ENCODE measurements at places on chromosomes 13 and 19.

DNA sequence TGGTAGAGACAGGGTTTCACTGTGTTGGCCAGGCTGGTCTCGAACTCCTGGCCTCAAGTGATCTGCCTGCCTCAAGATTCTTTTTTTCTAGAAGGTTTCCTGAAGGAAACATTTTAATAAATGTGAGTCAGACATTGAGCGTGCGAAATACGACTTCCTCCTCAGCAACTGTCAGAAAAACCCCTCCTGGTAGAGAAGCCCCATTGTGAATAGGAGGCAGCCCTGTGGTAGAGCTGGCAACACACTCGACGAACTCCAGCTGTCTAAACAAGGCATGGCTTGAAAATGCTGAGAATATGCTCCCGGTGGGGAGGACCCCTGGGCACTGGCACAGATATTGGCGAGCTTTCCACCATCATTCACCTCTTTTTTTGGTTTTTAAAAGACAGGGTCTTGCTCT, 9.8 kb downstream of the ZNF333 start:
- no peak for DNase-seq

GRCh38 chr19:12935071-12935470, 1.6 kb upstream of the FARSA start:
- DNase-seq = no peak

DNA sequence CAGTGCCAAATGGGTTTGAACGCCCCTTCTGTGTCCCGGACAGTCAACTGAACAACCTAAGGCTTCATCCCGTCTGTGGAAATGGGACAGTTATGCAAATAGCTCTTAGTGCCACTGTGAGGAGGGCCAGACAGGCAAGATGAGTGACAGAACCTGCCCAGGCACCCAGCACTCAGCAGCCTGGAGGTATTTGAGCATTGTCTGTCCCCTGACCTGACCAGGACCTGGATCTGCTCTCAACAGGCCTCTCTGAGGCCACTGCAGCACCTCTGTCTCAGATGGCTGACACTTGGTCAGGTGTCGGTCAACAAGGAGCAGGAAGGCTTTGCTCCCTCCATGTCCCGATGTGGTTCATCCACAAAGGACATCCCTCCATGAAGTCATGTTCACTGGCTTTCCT, 67.9 kb downstream of the CCDC70 start:
- no peak for DNase-seq

- DNase-seq = peak; percentile 62
Measured at GRCh38 chr19:54168174-54168917, 4.6 kb downstream of the TMC4 start.

DNA sequence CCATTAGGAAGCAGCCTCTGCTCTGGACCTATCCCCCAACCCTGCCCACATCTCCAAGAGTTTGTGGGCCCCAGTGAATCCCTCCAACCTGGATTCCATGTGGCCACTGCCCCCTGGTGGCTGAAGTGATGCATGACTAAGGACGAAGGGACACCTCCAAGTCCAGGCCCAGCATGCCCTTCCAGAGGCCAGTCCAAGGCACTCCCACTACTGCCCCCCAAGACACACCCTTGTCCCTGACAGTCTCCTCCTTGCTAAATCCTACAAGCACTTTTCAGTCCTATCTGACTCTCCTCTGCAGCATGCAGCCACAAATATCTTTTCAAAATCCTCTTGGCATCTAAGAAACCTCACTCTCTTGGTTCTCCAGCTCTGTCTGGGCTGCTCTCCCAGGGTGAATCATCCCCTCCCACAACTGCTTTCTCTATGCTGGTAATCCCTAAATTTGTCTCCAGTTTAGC, 33.0 kb downstream of the DEDD2 start:
- DNase-seq = peak; percentile 76

DNA sequence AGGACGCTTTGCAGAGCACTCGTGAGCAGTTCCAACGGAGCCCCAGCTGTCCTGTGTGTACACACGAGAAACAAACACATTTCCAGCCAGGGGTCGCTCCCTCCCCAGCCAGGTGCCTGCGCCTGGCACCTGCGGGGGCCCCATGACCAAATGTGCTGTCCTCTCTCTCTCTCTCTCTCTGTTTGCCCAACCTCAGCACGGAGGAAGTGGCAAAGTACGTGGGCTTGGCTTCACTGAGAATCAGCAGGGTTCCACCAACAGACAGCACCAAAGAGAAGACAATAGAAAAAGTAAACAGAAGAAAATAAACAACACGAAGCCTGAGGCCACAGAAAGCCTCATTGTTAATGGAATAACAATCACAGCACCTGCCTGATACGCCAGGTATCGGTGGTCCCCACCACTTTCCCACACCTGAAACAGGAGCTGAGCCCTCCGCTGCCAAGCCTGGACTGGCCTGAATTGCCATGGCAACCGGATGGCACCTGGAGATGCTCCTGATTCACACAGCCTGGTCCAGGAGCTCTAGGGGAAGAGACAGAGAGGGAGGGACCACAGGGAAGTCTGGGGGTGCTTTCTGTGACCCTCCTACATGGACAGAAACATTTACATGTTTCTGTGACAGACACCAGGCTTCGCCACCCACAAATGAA, 103.9 kb upstream of the CACNA1A start:
- no peak for DNase-seq

DNA sequence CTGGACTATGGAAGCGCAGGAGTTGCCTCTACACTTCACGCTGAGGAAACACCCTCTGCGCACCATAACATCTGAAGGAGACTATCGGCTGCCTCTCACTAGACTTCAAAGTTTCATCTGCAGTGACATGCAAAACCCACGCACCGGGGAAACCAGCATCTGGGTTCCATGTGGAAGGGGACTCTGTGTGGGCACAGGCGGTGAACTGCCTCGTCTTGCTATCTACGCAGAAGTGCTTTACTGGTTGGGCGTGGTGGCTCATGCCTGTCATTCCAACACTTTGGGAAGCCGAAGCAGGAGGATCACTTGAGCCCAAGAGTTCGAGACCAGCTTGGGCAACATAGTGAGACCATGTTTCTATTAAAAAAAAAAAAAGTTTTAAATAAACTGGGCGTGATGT, 116.4 kb downstream of the STK24 start:
- no peak for DNase-seq

- DNase-seq = no peak
Measured at GRCh38 chr13:40673414-40673813, 7.0 kb upstream of the FOXO1 start.

DNA sequence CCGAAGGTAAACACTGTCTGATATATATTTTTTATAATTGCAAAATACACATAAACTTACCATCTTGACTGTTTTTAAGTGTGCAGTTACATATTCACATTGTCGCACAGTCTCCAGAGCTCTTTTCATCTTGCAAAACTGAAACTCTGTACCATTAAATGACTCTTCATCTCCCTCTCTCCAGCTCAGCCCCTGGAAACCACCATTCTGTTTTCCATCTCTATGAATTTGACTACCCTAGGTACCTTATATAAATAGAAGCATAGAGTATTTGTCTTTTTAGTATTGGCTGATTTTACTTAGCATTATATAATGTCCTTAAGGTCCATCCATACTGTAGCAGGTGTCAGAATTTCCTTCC, 45.8 kb downstream of the LRCH1 start:
- no peak for DNase-seq

- no peak for DNase-seq
Measured at GRCh38 chr13:104766319-104766718, 1700.1 kb upstream of the SLC10A2 start.

GRCh38 chr13:70908795-70909194, 800.5 kb upstream of the KLHL1 start:
- DNase-seq = no peak

DNA sequence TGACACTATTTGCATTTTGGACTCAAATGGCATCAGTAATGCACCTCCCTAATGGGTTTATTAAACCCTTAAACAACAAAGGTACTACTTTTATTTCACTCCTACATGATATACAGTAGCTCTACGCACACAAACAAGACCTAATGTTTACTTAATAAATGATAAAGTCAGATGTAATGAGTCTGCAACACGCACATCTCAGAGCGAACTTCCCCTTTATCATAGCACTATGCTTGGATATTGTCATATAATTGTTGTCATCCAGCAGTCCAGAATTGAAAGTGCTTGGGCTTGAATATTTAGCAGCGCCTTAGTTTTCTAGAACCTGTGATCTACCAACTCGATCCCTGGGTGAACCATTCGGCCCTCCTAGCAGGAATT, 772 bp downstream of the PARP4 start:
- DNase-seq = no peak

DNA sequence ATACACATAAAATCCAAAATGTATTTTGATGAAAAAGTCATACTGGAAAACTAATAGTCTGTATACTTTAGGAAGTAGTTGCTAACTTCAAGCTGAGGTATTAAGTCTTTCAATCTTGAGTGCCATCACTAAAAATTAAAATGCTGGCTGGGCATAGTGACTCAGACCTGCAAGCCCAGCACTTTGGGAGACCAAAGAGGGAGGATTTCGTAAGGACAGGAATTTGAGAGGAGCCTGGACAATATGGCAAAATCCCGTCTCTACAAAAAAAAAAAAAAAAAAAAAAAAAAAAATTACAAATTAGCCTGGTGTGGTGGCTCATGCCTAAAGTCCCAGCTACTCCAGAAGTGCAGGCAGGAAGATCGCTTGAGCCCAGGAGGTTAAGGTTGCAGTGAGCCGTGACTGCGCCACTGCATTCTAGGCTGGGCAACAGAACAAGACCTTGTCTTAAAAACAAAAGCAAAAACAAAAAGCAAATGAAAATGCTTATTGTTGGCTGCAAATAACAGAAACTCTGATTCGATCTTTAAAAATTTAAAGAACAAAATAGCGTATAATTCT, 1994.2 kb upstream of the PCDH20 start:
- DNase-seq = peak; percentile 16

DNA sequence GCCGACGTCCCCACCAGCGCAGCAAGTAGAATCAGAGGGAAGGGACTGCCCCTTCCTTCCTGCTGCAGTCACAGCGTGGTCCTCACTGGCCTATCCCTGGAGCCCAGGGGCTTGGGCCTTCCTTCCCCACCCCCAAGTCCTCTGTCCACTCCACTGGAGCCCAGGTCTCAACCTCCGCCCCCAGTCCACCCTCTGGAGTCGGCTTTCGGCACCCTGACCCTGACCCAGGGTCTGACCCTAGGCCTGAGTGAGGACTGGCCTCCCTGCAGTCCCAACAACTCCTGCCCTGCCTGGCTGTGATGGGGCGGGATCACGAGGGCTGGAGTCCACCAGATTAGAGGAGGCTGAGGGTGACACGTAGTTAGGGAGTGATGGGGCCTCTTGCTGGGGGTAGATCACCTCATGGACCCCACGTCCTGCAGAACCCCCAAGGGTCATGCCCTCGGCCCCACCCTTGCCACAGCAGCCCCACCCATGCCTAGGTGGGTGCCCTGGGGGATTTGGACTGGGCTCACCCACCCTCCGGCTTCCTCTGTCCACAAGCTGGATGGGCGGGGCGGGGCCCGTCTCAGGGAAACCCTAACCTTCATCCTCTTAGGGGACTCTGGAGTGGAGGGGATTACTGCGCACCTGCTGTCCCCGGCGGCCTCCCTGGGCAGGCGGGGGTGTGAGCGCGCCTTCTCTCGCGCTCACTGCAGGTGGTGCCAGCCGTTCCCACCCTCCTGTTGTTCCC, 3.8 kb downstream of the RAX2 start:
- no peak for DNase-seq

- no peak for DNase-seq
Measured at GRCh38 chr13:110676595-110677587, 29.0 kb downstream of the CARS2 start.

All from stromal cell of bone marrow (primary cell).